AML-193 (cell line): ENCODE measurements at places on chromosomes 16 and 17.

DNA sequence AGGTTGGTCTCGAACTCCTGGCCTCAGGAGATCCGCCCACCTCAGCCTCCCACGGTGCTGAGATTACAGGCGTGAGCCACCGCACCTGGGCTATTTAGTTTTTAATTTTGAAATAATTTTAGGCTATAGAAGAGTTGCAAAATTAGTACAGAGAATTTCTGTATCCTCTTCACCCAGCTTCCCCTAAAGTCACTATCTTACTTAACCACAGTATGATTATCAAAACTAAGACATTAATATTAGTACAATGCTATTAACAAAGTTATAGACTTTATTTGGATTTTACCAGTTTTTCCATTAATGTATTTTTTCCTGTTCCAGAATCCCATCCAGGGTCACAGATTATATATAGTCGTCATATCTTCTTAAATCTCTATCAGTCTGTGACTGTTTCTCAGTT is 62.6 kb downstream of the CLEC19A start:
- DNase-seq: no peak

GRCh38 chr17:13865650-13866049 is 203.7 kb upstream of the COX10 start:
- no peak for DNase-seq

- no peak for DNase-seq
Measured at GRCh38 chr16:5590416-5590815, 492.8 kb upstream of the EEF2KMT start.

GRCh38 chr17:33777674-33778073 is 477.4 kb upstream of the CCL2 start:
- no peak for DNase-seq

DNA sequence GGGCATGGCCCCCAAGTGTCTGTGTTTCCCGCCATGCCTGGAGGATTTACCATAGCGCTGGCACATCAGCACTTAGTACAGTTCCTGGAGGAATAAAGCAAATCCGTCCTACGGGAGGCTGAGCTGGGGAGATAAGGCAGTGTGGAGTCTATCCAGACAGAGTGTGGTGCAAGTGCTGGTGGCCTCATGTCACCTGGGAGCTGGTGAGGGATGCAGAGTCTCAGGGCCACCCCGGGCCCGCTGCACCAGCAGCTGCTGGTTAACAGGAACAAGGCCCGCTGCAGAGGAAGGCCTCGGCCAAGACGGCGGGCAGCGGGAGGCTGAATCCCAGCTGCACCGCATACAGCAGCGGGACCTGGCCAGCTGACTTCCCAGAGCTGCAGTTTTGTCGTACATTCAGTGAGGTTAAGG is 57.3 kb upstream of the CDC42EP4 start:
- no peak for DNase-seq

- peak; percentile 29 for DNase-seq
Measured at GRCh38 chr16:50547340-50548124, 664 bp upstream of the NKD1 start.

- no peak for DNase-seq
Measured at GRCh38 chr16:57484515-57485005, 1.7 kb downstream of the DOK4 start.

DNA sequence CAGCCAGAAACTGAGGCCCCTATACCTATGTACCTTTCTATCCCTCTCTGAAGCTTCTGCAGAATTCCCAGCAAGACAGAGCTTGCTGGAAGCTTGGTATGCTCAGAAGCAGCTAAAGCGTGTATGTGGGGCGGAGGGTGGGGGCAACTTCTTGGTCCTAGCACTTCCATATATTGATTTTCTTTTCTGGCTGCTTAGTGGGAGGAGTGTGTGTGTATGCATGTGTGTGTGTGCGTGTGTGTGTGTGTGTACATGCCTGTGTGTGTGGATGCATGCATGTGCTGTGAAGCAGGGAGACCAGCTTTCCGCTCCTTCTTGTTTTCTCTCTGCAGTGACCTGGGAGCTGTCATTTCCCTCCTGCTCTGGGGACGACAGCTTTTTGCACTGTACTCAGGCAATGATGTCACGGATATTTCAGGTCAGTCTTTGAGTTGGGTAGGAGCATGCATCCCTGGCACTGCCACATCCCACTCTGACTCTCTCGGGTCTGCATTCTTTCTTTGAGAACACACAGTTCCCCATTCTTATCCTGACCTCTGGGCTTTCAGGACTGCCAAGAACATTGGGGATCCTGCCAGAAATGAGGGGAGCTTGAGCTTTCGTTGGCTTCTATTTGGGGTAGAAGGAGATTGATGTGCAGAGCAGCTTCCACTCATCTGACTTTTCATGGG is 10.7 kb downstream of the HPR start:
- no peak for DNase-seq

GRCh38 chr17:38465391-38466345 is 37.4 kb downstream of the ARHGAP23 start:
- no peak for DNase-seq

DNA sequence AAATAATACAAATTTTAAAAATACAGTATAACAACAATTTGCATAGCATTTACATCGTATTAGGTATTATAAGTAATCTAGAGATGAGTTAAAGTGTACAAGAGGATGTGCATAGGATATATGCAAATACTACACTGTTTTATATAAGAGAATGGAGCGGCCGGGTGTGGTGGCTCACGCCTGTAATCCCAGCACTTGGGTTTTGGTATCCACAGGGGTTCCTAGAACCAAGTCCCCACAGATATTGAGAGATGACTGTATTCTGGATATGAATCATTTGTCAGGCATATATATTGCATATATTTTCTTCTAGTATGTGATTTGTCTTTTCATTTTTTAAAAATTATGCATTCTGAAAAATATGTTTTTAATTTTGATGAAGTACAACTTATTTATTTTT is 77.5 kb upstream of the MSI2 start:
- no peak for DNase-seq

DNA sequence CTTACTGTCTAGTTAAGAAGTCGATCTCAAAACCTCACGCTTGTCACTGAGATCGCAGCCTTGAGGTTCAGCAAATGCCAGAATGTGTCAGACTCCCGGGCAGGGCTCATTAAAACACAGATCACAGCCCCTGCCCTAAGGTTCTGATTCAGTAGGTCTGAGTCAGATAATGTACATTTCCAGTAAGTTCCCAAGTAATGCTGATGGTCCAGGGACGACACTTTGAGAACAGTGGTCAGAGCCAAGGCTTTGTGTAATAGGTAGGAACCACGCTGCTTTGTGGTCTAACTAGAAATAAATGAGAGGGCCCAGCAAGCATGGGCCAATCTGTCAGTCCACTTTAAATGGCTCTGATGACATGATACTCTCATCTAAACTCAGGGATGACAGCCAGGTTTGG is 228.6 kb downstream of the ZFHX3 start:
- no peak for DNase-seq

DNA sequence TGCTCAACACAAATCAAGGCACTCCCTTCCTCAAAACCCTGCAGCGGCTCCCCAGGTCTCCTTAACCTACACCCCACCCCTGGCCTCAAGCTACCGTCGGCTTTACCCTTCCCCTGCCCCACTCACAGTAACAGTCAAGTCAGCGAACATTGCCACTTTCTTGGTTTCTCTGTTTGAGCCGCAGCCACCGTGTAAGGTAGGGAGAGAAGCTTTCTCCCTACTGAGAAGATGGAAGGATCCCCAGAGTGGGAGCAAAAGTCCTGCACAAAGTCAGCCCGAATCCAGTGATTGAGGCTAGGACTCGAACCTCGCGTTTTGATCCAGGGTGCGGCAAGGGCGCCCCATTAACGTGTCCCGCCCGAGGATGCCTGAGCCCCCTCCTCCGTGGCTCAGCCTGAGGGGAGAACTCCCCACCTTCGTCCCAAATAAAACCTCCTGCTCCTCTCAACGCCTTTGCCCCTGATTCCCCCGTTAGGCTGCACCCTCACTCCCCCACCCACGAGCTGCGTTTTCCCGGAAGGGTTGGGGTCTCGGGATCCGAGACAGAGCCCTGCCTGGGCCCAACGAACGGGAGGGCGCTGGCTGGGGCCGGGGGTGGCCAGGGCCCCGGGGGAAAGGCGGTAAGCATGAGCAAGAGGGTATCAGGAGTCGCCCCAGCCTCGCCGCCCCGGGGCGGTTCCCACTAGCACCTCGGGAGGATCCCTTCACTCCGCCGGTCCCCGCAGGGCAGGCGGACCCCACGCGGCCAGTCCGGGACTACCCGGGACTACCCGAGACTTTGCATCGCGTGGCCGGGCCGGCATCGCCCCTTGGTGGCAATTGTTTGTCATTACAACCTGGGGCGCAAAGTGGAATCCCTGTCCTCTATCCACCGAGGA is 9.9 kb upstream of the NAGS start:
- peak; percentile 47 for DNase-seq

DNA sequence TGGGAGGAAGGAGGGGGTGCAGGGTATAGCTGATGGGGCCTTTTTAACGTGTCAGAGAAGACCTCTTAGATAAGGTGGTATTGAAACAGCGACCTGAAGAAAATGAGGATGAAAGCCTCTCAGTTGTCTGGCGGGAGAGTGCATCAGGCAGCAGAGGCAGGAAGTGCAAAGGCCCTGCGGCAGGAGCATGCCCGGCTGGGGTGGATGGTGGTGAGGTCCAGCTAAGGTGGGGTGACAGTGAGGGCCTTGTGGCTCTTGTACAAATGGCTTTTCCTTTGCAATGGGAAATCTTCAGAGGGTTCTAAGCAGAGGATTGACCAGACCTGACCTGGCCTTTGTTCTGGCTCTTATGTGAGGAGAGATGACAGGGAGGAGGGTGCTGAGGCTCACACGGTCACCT is 11.4 kb downstream of the MMP15 start:
- DNase-seq: no peak

DNA sequence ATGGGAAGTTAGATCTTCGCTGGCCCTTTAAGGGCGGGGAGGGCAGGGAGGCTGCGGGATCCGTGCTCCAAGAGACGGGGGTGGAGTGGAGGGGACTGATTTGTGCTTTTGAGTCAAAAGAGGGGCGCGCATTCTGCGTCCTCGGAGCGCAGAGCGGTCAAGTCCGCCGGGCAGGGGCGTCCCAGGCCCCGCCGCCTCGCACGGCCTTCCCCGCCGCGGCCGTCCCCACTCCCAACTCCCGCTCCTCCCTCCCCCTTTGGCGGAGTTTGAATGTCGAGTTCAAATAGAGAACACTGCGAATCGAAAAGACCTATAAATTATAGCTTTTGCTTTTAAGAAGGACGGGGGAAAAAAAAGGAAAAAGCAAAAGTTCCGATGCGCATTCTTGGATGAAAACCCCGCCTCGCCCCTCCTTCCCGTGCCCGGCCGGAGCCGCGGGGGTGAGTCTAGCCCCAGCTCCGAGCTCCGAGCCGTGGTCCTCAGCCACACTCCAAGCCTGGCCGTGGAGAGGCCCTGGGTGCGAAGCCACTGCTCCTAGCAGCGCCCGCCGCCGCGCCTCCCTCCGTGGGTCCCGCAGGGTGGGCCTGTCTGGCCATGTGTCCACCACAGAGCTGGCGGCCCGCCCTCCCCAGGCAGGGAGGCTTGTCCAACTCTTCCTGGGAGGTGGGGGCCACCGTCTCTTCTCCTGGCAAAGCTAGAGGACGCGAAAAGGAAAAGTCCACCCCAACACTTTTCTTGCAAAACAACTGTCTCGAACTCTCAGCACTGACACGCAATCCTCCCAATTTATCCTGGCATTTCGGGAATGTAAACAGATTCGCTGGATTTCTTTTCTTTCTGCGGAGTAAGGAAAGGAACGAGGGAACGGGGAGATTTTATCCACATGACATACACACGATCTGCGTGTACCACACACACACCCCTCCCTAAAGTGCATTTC is 3.6 kb downstream of the CBX8 start:
- DNase-seq: no peak

GRCh38 chr16:76222087-76222486 is 55.1 kb upstream of the CNTNAP4 start:
- no peak for DNase-seq

GRCh38 chr17:6444571-6445335 is 498 bp downstream of the PIMREG start:
- no peak for DNase-seq

DNA sequence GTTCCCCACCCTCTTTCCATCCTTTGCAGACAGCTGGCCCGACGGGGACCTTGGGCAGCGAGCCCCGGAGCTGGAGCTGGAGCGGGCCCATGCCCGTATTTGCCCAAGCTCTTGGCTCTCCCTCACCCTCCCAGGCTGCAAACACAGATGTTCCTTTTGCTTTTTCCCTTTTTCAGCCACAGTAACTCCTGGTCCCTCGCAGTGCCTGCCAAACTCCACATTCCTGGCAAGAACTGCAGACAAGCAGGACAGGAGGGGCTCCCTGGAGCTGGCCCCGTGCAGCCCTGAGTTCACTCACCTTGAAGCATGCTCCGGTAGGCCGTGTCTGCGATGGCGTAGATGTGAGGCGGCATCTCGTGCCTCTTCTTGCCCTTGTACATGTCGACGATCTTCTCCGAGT is 33.9 kb downstream of the MYH11 start:
- no peak for DNase-seq

GRCh38 chr16:27550582-27550920 is 607 bp downstream of the KATNIP start:
- DNase-seq: peak; percentile 23

DNA sequence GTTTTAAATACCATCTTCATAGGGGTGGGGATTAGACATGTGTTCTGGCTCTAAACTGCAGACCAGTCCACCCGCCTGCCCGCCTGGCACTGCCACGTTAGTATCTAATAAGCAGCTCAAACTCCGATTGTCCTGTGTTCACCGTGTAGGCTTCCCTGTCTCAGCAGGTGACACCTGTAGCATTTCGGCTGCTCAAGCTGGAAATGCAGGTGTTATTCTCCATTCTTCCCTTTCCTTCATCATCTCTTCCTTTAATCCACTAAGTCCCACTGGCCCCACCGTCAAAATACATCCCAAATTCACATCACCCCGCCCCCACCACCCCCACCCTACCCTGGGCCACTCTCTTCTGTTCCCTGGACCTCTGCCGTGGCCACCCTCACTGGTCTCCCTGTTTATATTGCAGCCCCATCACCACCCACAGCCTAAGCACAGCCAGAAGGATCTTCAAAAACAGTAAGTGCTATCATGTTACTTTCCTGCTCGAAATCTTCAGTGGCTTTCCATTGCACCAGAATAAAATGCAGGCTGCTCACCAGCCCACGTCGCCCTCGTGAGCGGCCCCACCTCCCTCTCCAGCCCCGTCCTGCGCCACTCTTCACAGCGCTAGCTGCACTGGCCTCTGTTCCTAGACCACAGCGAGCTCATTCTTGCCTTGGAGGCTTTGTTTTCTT is 65.1 kb downstream of the RTN4RL1 start:
- DNase-seq: no peak
